GM20000 (cell line): ENCODE measurements at places on chromosomes 16 and 17.

GRCh38 chr17:31823014-31823413, 36.0 kb downstream of the COPRS start:
- DNase-seq, result no peak

DNA sequence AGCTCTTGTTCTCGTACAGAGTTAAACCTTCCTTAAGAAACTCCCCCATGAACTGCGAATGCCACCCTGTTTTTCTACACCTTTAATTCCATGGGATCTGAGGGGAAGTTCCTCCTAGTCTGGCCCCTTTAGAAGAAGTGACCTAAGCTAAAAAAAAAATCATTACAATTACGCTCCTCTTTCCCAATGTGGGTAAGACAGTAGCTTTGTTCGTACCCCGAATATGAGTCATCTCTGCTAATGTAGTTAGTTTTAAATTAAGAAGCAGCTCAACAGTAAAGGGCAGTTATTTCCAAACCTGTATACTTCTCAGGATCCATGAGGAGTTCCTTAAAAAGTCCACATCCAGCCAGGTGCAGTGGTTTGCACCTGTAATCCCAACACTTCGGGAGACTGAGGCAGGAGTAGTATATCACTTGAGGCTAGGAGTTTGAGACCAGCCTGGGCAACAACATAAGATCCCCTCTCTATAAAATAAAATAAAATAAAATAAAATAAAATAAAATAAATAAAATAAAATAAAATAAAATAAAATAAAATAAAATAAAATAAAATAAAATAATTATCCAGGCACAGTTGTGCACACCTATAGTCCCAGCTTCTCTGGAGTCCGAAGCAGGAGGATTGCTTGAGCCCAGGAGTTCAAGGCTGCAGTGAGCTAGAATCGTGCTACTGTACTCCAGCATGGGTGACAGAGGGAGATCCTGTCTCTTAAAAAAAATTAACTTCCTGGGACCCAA, 26.1 kb downstream of the RCVRN start:
- DNase-seq, result no peak

GRCh38 chr16:27311448-27311830, 2.3 kb upstream of the IL4R start:
- DNase-seq, result no peak

GRCh38 chr17:43864161-43864984, 17.4 kb downstream of the CD300LG start:
- no peak for DNase-seq

GRCh38 chr17:74531231-74531761, at the start of gene CD300LB:
Gene CD300LB, minus strand, starts transcription at chr17:74531475. Its CDS starts 125 bp downstream, at chr17:74531350.
- no peak for DNase-seq

DNA sequence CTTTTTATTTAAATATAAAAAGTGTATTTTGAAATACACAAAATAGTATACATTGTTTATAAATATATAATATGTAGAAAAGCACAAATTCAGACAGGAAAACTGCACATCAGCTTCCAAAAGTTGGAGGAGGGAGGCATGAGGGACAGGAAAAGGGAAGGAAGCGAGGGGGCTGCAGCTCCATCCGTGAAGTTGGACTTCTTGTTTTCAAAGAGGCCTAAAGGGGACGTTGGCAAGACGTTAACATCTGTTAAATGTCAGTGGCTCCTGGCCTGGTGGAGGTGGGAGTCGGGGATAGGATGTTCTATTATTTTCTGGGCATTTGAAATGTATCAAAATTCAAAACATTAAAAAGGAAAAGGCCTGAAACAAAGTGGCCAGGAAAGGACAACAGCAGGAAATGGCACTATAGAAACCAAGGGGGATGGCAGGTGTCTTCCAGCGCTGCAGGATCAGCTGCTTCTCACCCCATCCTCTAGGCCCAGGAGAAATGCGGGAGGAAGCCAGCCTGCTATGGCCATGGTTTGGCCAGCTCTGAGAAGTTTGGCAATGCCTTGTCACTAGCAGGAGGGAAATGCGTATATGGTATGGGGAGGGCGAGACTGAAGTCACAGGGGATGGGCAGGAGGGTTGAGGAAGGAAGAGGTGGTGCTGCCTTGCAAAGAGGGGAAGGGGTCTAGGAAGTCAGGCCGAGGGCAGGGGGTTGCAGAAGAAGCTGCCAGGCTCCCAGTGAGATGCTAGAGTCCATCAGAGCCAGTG, 6.4 kb downstream of the CMTM2 start:
- no peak for DNase-seq

GRCh38 chr16:11105038-11105903, 150.7 kb downstream of the SOCS1 start:
- peak; percentile 61 for DNase-seq

- no peak for DNase-seq
Observed at GRCh38 chr17:7094652-7095019, 14.6 kb upstream of the CLEC10A start.

- no peak for DNase-seq
Observed at GRCh38 chr17:49382556-49382955, 20.5 kb upstream of the ZNF652 start.

- DNase-seq, result peak; percentile 23
Observed at GRCh38 chr17:37605813-37606505, 3.3 kb downstream of the SYNRG start.

DNA sequence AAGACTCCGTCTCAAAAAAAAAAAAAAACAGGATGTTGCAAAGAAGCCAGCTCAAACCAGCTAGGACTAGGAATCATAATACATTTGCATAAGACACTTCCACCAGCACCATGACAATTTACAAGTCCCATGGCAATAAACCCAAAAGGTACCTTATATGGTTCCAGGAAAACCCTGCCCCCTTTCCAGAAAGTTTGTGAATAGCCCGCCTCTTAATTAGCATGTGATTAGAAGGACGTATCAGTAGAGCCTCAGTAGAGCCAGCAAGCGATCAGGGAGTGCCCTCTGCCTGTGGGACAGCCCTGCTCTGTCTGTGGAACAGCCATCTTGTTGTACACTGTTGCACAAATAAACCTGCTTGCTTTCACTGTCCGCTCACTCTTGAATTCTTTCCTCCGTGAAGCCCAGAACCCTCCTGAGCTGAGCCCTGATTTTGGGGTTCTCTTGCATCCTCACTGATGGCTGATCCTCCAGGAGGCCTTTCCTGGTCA, 14.0 kb downstream of the NUPR1 start:
- no peak for DNase-seq

- peak; percentile 76 for DNase-seq
Observed at GRCh38 chr16:73058616-73059409, 10.9 kb upstream of the ZFHX3 start.

DNA sequence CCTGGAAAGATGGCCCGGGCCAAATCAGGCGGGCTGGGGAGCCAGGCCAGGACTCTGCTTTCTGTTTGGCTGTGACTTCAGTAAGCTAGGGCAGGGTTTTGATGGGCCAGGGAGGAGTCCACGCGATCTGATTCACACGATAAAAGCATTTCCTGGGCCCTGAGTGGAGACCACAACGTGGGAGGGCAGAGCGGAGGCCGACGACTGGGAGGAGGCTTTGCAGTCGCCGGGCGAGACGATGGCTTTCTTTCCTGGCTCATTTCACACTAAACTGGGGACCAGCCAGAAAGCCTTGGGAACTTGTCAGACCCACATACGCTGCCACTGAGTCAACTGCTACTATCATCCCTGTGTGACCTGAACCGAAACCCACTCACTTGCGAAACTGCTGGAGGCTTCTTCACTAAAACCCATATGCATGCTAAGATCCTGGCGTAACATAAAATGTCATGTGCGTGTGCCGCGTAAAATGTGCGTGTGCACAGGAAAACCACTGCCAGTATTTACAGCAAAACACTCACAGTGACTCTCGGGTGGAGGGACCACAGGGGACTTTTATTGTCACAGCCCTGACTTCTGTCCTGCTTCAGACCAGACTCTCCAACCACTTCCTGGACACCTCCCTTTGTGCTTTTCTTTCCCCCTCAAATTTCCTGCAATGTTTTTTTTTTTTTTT, 14.2 kb upstream of the RHBDF2 start:
- DNase-seq, result peak; percentile 65

DNA sequence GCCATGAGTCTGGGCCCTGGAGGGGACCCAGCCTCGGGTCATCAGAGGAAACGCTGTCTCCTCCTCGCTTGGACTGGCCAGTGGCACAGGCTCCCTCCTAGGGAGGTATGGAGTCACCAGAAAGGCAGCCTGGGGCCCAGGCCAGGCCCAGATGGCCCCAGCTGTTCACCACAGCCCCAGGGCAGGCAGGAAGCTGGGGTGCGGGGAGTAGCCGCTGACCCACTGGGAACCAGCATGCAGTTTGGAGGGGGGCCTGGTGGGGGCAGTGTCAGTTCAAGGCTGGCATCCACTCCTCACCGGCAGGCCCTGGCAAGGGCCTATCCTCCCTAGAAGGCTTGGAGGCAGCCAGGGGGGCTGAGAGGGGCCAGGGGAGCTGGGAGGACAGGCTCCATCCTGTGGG, 48.8 kb downstream of the SDK2 start:
- no peak for DNase-seq

DNA sequence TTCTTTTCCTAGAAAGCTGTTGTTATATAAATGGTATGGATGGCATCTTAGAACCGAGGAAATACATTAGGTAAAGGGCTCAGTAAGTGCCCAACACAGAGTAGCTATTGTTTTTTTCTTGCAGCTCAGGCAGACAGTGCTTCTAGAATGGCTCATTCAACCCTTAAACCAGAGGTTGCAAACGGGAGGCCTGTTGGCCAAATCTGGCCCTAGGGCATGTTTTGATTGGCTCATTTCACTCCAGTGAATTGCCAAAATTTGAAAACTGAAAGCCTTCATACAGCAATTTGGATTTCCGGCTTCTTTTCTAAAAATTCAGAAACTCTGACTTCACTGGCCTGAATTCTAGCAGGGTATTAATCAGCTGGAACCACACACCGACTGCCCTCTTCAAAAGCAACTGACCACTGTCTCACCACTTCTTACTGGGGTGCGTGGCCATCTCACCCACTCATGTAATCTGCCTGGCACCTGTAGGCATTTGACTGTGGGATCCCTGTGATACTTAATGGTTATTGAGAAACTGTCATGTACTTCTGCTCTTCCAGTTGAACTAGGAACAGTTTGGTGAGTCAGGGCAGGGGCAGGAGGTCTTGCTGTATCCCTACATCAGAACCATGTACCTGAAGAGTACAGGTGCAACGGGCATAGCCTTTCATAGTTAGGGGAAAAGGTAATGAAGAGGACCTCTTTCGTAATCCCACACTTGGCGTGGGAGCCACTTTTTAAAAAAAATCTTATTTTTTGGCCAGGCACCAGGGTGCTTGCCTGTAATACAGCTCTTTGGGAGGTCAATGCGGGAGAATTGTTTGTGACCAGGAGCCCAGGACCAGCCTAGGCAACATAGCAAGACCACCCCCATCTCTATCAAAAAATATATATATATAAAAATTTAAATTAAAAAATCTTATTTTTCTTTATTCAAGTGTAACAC, 53.6 kb upstream of the SCNN1B start:
- no peak for DNase-seq

DNA sequence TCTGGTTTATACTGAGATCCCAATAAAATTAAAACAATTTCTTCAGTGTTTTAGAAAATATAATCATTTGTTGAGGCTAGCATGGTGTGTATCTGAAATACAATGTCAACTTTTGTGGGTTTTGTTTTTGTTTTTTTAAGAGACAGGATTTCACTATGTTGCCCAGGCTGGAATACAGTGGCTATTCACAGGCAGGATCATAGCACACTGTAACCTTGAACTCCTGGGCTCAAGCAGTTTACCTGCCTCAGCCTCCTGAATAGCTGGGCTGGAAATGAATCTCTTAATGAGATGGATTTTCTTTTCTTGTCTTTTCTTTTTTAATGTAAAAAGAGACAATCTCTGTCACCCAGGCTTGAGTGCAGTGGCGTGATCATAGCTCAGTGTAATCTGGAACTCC, 12.1 kb downstream of the DDX42 start:
- no peak for DNase-seq

GRCh38 chr17:5282642-5283217, 646 bp downstream of the RABEP1 start:
- no peak for DNase-seq

- no peak for DNase-seq
Observed at GRCh38 chr17:71870546-71870862, 250.3 kb upstream of the SOX9 start.

DNA sequence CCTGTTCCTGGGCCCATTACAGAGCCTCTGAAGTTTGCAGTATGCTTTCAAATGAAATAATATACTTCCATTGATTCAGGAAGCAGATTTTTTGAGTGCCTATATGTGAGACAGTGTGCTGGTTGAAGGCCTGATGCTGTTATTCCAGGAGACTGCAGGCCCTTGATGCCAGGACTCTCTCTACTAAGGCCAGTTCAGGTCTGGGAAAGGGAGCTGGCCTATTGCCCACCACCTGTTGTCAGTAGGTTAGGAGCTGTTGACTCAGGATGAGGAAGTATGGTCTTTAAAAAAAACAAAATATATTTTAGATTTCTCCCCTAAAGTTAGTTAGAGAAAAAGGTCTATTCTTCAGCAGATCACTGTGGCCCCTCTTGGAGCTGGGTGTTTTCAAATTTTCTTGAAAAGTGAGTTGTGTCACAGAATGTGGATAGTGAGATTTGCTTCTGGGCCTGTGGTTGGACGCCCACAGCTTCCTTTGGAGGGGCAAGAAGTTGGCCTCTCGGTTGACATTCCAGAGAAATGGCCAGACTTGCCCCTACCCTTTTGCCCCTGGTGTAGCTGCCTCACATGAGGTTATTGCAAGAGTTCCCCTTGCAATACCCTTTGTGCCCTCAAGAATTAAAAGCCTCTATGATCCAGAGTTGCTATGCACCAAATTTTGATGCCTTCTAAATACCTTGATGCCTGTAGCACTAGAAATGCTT, 7.9 kb downstream of the ESRP2 start:
- peak; percentile 10 for DNase-seq

GRCh38 chr16:51567911-51568310, 416.8 kb upstream of the SALL1 start:
- no peak for DNase-seq

DNA sequence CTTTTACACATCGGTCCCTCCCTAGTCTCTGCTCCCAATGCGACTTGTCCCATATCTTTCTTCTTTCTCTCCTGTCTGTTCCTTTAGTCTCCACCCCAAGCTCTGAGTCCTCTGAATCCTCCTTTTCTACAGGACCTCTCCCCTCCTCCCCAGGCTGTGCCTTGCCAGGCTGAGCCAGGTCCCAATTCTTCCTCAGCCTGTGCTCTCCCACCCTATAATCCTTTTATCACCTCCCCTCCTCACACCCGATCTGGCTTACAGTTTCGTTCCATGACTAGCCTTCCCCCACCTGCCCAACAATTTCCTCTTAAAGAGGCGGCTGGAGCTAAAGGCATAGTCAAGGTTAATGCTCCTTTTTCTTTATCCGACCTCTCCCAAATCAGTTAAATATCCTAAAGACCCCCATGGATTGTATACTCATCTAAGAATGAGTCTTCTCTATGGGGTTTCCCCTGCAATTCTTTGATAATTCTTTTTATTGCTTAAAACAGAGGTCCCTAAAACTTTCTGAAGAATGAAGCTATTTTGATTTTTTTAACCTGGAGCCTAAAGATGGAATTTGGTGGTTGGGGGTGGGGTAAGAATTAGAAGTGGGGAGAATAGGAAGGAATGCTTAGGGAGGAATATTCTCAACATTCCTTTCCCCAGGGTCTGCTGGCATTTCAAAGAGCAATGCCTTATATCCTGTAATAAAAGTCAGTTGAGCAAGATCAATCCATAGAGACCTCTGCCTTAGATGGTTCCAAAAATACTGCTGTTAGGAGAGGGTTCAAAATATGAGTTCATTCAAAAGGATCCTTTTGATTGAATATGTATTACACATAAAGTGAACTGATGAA, 102.8 kb downstream of the MYO1D start:
- DNase-seq, result no peak

GRCh38 chr17:75765981-75766380, 989 bp upstream of the GALK1 start:
- no peak for DNase-seq

GRCh38 chr17:59892251-59892923, 356 bp downstream of the TUBD1 start:
- DNase-seq, result no peak

- no peak for DNase-seq
Observed at GRCh38 chr16:82027629-82028064, 7.4 kb upstream of the HSD17B2 start.
